Ammon's horn (tissue), 1 donor: ENCODE measurements at places on chromosomes 1 and 21.
A peak's percentile ranks its signal among the peaks of the same experiment; 100 is the strongest.

- no peak for DNase-seq
These were observed 18.8 kb downstream of the FAM76A start for GRCh38 chr1:27744556-27744955.

- no peak for DNase-seq
These were observed 75.5 kb upstream of the IPO9 start for GRCh38 chr1:201753492-201753891.

DNA sequence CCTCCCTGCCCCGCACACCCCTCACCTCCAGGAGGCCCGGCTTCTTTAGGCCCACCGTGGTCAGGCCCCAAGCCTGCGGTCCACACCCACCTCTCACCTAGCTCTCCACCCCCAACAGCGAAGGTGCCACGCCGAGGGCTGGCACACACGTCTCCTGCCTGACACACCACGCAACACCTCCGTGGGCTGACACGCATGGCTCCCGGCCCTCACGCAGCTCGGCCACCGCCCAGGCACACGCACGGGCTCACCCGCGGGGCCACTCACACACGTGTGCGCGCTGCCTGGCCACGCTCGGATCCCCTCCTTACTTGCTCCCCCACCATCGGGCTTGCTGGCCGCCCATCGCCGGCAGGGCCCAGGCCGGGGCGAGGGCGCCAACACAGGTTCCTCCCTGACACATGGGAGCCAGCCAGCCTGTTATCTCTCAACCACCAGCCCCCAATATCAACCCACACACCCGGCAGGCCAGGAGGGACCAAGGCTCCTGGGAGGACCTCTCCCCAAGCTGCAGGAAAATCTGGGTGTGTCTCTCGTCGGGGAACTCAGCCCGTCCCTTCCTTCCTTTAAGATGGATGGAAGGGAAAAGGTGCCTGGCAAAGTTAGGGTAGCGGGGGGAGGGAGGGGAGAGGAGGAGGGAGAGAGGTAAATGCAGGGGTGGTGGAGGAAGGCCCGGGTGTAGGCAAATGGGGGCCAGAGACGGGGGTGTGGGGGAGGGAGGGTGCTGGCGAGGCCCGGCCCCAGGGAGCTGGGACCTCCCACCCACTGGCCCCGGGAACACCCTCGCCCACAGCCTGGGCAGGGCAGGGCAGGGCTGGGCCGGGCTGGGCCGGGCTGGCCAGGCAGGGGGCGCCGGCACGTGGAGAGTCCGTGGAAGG lies 546 bp downstream of the ELOVL1 start:
- no peak for DNase-seq

GRCh38 chr1:107964336-107965109 lies 457 bp downstream of the VAV3 start:
- no peak for DNase-seq

DNA sequence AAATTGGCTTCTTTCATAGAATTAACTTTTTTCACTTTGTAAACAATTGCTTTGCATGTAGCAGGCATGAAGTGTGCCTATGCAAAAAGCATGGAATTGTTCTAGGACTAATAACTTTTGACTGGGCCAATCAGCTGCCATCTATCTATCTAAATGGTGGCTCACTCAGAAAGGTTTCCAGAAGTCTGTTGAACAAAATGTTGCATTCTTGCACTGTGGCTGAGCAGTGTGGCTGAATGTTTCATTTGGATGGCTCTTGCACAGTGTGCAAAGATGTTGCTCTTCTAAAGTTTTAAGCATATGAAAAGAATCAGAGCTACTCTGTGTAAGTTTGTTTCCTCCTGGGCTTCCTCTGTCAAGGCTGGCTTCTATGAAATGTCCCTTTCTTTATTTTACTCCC lies 213.5 kb downstream of the KCTD3 start:
- no peak for DNase-seq

DNA sequence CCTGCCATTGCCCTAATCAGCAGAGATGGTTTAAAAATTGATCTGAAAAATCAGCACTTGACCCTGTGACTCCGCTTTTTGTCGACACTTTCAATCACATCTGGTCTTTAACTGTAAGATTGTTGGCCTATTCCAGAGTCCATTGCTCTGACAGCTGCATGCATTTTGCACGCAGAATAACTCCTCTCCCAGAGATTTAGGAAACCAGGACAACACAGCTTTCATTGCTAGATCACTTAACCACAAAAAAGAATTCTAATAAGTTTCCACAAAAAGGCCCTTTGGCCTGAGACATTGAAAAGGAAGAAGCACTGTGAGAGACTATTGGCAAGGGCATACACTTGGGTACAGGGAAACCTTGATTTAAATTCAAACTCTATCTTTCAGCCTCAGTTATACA lies 373.1 kb downstream of the TGFB2 start:
- DNase-seq = no peak

DNA sequence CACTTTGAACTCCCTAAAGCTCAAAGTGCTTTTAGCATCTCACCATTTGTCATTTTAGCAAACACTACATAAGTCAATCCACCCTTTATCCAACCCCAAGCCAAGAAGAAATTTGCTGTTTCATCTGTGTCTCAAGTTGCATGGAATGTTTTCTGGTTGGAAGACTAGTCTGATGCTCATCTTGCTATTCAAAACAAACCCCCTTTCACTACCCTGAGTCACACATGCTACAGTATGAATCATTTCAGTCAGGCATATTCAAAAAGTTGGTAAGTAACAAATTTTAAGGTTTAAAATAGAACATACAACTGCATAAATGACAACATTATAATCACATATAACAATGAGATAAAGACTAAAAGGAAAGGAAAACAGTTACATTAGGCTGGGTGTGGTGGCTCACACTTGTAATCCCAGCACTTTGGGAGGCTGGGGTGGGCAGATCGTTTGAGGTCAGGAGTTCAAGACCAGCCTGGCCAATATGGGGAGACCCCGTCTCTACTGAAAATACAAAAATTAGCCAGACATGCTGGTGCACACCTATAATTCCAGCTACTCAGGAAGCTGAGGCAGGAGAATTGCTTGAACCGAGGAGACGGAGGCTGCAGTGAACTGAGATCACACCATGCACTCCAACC lies 38.7 kb downstream of the DSTYK start:
- DNase-seq = peak; percentile 47

- no peak for DNase-seq
These were observed 31.8 kb downstream of the RABIF start for GRCh38 chr1:202857136-202857610.

DNA sequence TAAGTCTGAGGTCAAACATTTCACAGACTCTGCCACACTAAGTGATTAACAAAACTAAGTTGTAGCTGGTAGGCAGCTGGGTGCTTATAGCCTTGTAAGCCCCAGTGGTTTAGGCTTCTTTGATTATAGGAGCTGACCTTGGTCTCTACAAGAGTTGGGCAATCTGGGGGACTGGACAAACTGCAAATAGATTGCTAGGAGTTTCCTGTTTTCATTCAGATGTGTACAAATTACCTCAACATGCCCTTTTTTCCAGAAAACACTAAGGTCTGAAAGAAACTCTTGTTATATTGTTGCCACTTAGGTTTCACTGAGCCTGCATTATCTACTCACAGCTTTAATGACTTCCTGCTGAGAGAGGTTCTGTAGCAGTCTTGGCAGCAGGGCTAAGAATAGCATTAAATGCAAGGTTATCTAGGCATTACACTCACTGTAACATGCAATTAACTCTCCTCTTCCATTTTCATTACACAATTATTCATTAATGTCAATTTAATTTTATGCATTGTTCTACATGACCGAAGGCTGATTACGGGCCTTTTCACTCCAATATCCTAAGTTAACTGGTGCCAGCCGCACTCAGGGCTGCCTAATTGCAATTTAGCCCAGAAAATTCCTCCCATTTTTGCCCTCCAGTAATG lies 314.0 kb downstream of the LMO4 start:
- DNase-seq = no peak

DNA sequence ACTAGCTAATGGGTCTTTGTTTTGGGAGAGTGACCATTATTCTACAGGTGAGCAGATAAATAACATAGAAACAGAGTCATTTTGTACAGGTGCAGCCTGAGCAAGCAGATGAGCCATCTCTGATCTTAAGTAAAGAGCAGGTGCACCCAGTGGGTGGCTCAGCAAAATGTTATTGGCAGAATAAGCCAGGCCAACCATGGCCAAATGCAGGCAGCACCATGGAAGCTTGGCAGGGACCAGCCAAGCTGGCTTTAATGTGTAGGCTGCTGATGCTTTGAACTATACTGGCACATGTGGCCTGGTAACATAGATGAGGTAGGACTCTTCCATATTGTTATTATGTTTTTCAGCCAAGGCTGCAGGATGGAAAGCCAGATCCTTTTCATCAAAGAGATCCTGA lies 553.3 kb upstream of the ZRANB2 start:
- no peak for DNase-seq
